Mucosa of gallbladder (tissue), 1 donor: ENCODE measurements at places on chromosomes 13 and 19. TPM values are rescaled to one million over a fixed set of nuclear protein-coding genes. Genes with fewer than 3 reads are reported as not detected.

DNA sequence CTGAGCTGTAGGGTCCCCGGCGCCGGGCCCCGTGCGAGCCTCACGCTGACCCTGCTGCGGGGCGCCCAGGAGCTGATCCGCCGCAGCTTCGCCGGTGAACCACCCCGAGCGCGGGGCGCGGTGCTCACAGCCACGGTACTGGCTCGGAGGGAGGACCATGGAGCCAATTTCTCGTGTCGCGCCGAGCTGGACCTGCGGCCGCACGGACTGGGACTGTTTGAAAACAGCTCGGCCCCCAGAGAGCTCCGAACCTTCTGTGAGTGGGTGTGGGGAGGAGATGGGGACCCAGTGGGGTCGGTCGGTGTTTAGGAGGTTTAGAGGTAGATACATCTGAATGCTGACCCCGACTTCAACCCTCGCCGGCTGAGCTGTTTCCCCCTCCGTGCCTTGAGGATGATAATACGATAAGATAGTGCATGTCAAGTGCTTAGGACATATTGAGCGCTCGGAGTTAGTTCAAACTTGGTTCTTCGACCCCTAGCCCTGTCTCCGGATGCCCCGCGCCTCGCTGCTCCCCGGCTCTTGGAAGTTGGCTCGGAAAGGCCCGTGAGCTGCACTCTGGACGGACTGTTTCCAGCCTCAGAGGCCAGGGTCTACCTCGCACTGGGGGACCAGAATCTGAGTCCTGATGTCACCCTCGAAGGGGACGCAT, 1.9 kb downstream of the ICAM5 start:
- DNase-seq = no peak

- no peak for DNase-seq
Observed at GRCh38 chr13:93145199-93145598, 81.4 kb upstream of the GPC6 start.

DNA sequence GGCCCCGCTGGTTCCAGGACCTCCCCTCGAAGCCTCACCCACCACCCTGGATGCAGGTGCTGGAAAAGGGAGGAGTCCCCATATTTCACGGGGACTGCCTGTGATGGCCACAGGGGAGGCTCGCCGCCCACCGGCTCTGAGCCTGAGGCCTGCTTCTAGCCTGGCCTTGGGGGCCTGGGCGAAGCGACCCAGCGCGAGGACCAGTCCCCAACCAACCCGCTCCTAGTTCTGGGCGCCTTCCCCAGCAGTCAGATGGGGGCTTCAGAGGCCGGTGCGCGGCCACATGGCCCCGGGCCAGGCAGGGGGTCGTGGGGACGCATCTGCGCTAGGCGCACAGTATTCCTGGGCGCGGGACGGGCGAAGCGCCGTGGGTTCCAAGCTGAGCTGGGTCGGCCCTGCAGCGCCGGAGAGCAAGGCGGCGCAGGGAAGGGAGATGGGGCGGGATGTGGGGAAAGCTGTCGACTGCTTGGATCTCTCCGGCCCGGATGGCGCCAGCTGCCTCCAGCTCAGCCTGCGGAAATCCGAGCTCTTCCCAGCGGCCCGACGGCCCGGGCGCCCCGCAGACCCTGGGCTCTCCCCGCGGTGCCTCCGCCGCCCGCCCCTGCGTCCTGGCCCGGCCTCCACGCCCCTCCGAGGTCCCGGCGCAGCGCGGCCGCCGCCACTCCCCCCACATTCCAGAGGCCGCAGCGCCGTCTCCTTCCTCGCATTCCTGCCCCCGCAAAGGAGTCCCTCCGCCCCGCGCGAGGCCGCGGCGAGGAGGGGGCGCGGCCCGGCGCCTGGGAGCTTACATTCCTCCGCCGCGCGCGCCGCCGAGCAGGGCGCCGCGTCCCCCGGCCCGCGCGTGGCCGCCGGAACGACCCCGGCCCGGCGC, at the start of gene WTIP:
Gene WTIP (plus strand): TSS at position 788 of the 871 bp plus-strand sequence. CDS start 217 bp downstream, outside the sequence.
- DNase-seq = peak; percentile 54

GRCh38 chr19:30235946-30236345, 136.2 kb upstream of the ZNF536 start:
- no peak for DNase-seq

DNA sequence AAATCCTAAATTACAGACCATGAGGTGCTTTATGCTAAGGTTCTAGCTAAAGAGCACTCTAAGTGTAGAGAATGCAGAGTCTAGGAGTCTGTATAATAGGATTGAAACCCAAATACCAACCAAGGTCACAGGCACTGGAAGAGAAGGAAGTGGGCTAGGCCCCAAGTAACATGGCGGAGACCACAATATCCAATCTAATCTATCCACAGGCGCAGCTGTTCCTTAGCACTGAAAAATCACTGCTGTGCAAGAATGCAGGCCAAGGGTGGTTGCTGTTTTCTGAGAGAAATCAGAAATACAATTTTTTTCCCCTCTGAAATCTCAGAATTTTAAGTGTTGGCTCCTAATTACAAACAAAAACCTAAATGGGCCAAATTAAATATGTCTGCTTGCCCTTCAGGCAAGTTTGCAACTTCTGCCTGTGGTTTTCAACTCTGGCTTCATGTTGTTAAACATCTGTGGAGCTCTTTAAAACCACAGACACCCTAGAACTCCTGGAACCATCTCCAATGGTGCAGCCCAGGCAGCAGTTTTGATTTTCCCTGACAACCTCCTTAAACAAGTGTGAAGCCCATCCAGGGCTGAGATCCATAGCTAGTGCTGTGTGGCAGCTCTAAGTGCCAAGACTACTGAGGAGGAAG, 6.1 kb downstream of the RANBP3 start:
- DNase-seq = no peak

- no peak for DNase-seq
Observed at GRCh38 chr13:22599156-22599555, 581.6 kb upstream of the SGCG start.

DNA sequence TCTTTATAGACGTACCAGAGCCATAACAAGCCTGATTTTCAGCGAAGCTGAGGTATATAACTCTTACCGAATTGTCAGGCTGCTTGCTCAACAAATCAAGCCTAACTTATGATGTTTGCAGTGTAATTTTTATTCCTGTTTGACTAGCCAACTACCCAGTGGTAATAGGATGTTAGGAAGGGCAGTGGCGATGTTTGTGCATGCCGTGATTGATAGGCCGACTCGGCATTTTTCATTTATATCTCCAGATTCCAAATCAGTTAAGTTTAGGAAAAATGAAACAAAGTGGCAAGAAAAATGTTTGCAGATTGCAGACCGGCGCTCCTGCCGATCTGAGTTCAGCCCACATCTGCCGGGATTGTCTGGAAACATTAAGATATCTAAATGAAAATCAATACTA, 401.6 kb upstream of the ZNF507 start:
- DNase-seq = no peak

GRCh38 chr13:24165746-24166145, 5.2 kb downstream of the SPATA13 start:
- no peak for DNase-seq

Gene MAP4K1
- 8.2 TPM for total RNA-seq

Gene ZNF442
- 3.4 TPM for total RNA-seq
